HCT116 (cell line): ENCODE measurements at places on chromosomes 6 and 20.

DNA sequence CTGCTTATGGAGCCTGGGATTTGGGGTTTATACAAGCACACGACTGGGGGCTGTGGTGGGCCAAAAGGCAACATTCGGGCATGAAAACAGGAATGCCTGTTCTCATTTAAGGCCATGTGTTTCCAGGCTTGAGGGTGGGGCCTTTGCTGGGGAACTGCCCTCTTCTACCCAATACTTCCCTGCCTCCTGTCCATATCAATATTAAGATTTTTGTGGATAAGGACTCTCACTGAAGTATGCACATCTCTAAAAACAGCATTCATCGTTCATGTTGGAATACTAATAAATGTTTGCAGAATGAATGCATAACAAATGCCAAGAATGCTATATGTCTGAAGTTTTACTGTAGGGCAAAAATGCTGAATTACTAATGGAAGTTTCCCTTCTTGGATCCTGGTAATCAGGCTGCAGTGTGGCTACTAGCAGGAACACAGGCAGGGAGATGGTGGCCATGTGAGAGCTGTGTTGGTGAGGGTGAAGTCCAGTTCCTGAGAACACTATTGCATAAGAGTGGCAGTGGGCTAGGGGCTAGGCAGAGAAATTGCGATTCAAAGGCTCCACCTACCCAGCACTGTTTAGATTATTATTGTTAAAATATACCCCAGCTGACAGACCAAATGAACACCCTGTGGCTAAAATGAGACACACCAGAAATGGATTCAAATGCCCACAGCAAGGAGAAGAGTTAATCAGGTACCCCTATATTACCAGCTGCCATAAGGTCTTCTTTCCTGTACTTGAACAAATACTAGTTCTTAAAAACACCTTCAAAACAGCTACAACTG is 644.3 kb downstream of the EPM2A start:
- DNase-seq, result no peak

- no peak for DNase-seq
These were observed 117.5 kb downstream of the SCML4 start for GRCh38 chr6:107706516-107707115.

DNA sequence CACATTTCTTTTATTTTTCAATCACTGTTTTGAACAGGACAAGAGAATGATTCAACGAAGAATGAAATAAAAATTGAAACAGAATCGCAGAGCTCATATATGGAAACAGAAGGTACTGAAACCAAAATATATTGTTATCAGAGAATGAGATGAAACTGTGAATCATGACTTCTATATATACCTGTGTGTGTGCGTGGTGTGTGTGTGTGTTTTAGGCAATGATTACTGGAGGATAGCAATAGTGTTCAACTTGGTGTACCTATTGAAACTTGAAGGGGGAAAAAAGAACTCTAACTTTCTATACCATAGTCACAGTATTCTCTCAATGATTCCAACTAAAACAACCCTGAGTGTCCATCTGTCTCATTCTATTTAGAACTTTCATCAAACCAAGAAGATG is 586.6 kb downstream of the KIF16B start:
- no peak for DNase-seq

- no peak for DNase-seq
These were observed 544 bp upstream of the TP53INP2 start for GRCh38 chr20:34703424-34704176.

DNA sequence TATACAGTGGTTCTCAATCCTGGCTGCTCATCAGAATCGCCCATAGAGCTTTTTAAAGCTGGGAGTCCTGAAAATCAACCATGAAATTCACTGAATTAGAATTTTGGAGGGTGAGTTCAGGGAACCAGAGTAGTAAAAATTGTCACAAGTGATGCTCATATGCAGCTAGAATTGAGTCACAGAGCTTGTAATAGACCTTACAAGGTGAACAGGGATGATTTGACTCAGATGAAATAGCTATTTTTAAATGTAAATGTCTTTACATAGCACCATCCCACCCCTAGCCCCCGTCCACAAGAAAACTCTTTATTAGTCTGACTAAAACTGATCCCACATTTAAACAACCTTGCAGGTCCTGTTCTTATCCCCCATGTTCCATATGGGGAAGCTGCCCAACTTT is 531.7 kb downstream of the LMBRD1 start:
- DNase-seq, result no peak

GRCh38 chr6:143007646-143008045 is 53.0 kb upstream of the AIG1 start:
- DNase-seq, result no peak

- no peak for DNase-seq
These were observed 397.8 kb downstream of the KIF16B start for GRCh38 chr20:16175322-16175961.
